Calu3 (cell line): ENCODE measurements at places on chromosomes 2 and 18.

- DNase-seq = no peak
Observed at GRCh38 chr18:24428709-24429108, 2.2 kb downstream of the IMPACT start.

DNA sequence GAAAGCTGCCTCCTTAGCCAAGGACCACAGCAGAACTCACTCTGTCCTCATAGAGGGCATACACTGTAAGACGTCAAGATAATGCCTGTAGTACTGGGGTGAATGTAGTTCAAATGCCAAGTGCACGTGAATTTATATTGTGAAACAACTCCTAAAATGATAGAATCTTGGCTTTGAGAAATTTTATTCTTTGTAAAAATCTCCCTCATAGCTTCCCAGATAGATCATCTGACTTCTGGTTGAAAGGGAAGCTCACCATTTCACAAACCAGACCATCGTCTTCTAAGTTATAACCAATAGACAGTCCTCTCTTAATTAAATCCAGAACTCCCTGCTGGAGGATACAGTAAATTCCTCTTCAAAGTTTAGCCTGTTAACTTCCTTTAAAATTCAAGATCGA lies 110.9 kb upstream of the MSTN start:
- no peak for DNase-seq

DNA sequence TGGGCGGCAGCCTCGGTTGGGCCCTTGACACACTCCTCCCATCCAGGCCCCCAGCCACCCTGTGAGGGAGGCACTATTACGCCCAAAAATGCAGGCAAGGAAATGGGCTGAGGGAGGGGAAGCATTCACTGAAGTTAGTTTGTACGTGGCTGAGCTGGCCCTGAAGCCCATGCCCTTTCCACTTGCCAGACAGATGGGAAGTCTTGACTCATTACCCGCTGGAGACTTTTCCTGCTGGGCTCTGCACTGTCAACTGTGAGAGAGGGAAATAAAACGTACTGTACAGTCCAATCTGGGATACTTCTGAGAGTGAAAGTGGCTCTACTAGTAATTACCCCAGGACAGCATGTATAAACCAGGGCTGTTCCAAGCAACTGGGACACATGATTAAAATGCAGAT lies 125.9 kb downstream of the MSH2 start:
- no peak for DNase-seq

GRCh38 chr18:36828157-36828629 lies 609 bp downstream of the TPGS2 start:
- peak; percentile 42 for DNase-seq

GRCh38 chr2:130332271-130333073 lies 10.2 kb upstream of the IMP4 start:
- DNase-seq = peak; percentile 85

GRCh38 chr2:106541333-106541732 lies 54.2 kb downstream of the CD8B2 start:
- no peak for DNase-seq

DNA sequence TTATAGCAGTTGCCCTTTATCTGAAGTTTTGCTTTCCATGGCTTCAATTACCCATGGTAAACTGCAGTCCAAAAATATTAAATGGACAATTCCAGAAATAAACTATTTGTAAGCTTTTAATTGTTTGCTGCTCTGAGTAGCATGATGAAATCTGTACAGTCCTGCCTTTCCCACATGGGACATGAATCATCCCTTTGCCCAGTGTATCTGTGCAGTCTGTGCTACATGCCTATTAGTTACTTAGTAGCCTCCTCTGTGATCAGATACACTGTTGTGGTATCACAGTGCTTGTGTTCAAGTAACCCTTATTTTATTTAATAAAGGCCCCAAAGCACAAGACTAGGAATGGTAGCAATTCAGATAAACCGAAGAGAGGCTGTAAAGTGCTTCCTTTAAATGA lies 810.6 kb upstream of the PIK3C3 start:
- no peak for DNase-seq

GRCh38 chr2:60470340-60470739 lies 83.1 kb downstream of the BCL11A start:
- no peak for DNase-seq
